ENCODE measurements at places on chromosomes 13 and 19.
A peak's percentile ranks its signal among the peaks of the same experiment; 100 is the strongest.

DNA sequence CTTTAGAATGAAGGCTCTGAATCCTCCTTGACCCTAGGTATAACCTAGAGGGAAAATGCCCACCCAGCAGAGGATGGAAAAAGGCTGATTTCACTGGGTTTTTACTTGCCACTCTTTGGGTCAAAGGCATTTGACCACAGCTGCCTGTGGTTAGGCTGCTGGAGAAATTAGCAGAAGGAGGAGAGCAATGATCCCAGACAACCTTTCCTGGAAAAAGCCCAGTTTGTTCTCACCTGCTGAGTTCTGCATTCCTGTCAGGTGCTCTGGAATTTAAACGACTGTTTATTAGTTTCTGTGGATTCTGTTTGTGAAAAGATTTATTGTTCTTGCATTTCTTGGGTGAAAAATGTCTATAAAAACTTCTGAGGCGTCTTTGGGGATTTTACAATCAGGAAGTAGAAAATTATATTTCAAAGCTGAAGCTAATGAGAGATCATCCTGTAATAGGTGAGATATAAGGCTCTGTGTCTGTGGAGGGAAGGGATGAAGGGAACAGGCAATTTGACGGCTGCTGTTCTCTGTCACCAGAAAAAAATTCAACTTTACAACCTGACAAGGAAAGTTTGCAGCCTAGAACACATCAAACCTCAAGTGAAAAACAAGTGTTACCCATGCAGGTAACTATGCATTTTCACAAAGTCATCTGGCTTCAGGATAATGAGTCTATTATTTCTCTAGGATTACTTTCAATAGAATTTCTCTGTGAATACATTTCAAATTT, 519.7 kb downstream of the DIAPH3 start:
- H3K36me3 ChIP-seq: no peaks in the 10 kb centered on the region
- H3K4me3 ChIP-seq: no peak overlapping the region
- no peak for DNase-seq
- H3K27ac ChIP-seq: no peak overlapping the region

GRCh38 chr13:111663505-111663904, 343.1 kb downstream of the TEX29 start:
- no peak overlapping the region for H3K27ac ChIP-seq
- no peak for DNase-seq
- H3K4me1 ChIP-seq: no peaks in the 10 kb centered on the region
- H3K27me3 ChIP-seq: peaks cover 22% of the 10 kb centered on the region

GRCh38 chr19:58033741-58034476, at the start of gene ZSCAN1:
TSS of gene ZSCAN1 (plus strand) at chr19:58034025. CDS start at chr19:58037837, 3,812 bp downstream.
- H3K4me1 ChIP-seq: no peaks in the 10 kb centered on the region
- DNase-seq: no peak

- DNase-seq: no peak
- H3K36me3 ChIP-seq: no peaks in the 10 kb centered on the region
- no peaks in the 10 kb centered on the region for H3K4me1 ChIP-seq
- no peak overlapping the region for H3K4me3 ChIP-seq
- H3K27ac ChIP-seq: no peak overlapping the region
Observed at GRCh38 chr13:29059800-29060199, 239.7 kb downstream of the MTUS2 start.

DNA sequence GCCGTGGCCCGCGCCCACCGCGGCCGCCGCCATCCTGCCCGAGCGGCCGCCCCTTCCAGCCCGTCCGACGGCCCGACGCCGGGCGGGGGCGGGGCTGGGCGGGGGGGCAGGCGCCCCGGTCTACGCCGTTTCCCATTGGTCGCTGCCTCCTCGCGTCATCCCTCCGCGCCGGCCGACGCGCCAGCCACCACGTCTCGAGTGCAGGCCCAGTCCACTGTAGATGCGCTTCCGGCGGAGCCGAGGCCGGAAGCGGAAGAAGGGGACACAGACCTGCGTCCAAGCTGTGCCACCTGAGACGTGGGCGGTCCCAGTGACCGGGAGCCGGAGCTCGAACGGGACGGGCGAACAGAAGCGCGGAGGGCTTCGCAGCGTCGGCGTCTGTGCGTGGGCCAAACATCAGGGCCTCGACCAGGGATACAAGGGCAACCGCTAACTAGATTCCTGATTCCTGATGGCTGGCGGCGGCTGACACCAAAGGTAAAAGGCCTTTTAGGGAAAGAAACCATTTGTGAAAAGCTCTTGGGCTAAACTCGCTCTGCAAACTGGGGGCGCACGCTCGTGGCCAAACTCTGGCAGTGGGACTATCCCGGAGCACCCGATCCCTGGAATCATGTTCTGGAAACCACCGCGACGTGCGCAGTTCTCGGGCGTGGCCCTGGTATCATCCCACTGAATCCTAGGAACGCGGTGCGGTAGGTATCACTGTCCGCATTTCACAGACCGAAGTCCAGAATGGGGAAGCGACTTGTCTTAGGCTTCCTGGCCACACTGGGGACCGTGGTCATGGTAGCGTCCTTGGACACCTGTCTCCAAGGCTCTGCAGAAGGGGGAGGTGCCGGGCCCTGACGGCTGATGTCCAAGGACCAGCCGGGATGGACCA, at the start of gene SLC35E1:
Gene SLC35E1 (minus strand): TSS at position 84 of the 880 bp plus-strand sequence. CDS start 51 bp downstream, at position 33.
- peaks cover 21% of the 10 kb centered on the region for H3K36me3 ChIP-seq
- DNase-seq: peak; percentile 96
- no peaks in the 10 kb centered on the region for H3K27me3 ChIP-seq
- H3K4me1 ChIP-seq: peaks cover 12% of the 10 kb centered on the region

Data from HCT116 (cell line).